ENCODE measurements at places on chromosomes 7 and 10.

- no peak for DNase-seq
Measured at GRCh38 chr7:67426654-67427053, 430.0 kb downstream of the TYW1 start.

DNA sequence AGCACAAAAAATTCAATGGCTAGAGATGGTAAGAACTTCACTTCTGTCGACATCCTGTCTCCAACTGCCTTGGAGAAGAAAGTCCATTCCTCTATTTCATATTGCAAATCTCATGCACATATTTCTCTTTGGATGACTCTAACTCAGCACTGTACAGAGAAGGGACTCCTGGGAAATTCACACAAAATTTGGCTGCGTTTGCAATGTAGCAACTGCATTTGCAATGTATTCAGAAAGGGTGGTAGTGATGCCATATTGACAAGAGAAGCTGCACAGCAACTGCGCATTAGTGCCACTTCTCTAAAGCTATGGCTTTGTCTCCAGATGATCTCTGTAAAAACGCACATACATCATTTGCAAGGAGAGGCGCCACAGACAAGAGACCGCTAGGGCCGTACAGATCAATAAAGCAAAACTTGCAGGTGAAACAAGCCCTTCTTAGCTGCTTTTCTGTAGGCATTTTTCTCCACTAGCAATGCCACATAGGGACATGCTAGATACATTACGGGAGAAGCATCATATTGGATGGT is 389.5 kb downstream of the TCERG1L start:
- DNase-seq = no peak

- DNase-seq = no peak
Measured at GRCh38 chr7:47326220-47326619, 255.7 kb downstream of the TNS3 start.

- DNase-seq = no peak
Measured at GRCh38 chr10:117366741-117367140, 8.5 kb downstream of the PDZD8 start.

DNA sequence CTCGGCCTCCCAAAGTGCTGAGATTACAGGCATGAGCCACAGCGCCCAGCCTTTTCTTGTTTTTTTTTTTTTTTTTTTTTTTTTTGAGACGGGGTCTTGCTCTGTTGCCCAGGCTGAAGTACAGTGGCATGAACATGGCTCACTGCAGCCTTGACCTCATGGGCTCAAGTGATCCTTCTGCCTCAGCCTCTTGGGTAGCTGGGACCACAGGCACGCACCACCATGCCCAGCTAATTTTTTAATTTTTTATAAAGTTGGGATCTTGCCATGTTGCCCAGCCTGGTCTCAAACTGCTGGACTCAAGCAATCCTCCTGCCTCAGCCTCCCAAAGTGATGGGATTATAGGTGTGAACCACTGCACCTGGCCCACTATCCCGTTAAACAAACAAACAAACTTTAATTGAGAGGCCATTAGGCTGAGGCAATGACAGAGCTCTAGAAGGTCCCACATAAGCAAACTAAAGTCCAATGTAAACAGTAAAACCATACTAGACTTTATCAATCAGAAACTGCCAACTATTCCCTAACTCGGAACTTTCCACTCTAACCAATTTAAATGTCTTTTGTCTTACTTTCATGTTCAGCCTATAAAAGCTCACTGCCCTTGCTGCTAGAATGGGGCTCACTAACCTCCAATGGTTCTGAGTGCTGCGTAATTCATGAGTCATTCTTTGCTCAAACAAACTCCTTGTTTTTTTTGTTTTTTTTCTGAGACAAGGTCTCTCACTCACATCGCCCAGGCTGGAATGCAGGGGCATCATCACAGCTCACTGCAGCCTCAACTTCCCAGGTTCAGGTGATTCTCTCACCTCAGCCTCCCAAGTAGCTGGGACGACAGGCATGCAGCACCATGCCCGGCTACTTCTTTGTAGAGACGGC is 1.9 kb downstream of the DHX32 start:
- no peak for DNase-seq

GRCh38 chr10:120931423-120931822 is 80.3 kb downstream of the WDR11 start:
- no peak for DNase-seq

DNA sequence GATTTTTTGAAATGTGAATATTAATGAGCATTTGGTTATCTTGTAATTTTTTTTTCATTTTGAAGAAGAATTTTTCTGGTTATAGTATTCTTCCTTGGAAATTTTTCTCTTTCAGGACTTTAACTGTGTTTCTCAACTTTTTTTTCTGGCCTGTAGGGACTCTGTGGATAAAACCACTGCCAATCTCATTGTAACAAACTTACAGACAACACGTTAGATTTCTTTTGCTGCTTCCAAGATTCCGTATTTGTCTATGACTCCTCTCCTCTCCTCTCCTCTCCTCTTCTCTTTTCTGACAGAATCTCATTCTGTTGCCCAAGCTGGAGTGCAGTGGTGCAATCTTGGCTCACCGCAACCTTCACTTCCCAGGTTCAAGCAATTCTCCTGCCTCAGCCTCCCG is 19.4 kb upstream of the ZNF92 start:
- DNase-seq = no peak

DNA sequence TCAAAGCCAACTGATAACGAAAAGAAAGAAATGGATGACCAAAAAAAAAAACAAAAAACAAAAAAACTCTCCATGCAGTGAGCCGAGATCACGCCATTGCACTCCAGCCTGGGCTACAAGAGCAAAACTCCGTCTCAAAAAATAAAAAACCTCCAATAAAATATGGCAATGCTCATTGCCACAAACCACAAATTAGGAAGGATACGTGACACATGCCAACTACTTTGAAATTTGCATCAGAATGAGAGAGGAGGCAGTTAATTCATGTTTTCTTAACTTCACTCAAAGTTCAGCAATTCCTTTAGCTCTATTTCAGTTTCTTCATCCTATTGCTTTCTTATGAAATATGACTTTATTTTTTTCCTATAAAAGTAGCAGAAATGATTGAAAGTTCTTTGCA is 398.1 kb upstream of the C7orf33 start:
- DNase-seq = no peak

DNA sequence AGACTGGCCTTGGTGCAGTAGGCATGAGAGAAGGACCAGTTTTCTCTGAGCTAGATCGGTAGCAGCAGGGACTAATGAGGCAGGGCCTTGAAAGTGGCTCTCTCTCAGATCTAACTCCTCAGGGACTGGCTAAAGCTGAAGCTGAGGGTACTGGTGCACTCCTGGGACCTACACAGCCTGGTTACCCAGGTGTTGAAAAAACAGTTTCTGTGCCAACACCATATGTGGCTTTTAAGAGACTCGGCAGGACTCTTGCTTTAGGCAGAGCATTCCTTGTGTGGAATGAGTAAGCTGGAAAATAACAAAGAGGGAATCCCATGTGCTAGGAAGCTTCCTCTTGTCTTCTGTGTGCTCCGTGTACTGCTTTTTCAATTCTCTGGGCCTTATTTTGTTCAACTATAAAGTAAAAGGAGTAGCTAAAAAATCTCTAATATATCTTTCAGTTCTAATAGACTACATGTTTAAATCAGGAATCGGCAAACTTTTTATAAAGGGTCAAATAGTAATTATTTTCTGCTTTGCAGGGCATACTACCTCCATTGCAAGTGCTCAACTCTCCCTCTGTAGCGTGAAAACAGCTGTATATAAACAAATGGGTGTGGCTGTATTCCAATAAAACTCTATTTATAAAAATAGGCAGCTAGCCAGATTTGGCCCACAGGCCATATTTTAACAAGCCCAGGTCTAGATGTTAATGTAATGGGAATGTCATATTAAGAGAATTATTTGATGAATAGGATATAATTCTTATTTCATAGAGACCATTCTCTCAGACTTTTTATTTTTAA is 186.1 kb upstream of the KAT6B start:
- no peak for DNase-seq

GRCh38 chr10:80760914-80761371 is 223.2 kb downstream of the SH2D4B start:
- DNase-seq = no peak

GRCh38 chr10:111801841-111802240 is 381.7 kb downstream of the GPAM start:
- DNase-seq = no peak

DNA sequence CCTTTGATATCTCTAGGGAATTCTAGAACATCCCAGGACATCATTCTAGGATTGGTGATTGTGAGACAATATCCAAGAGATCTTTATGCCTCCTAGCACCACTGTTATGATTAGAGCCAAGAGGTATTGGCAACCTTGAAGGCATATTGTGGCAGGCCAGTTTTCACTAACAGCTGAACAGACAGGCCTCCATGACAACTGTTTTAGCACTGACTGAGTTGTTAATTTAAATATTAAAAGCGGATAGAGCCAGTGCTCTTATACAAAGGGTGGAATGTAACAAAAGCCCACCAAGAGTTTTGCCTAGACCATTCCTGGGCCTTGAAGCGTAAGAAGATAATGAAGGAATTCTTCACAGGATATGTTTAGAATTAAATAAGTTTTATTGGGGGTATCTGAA is 131.9 kb downstream of the DGKB start:
- DNase-seq = no peak

DNA sequence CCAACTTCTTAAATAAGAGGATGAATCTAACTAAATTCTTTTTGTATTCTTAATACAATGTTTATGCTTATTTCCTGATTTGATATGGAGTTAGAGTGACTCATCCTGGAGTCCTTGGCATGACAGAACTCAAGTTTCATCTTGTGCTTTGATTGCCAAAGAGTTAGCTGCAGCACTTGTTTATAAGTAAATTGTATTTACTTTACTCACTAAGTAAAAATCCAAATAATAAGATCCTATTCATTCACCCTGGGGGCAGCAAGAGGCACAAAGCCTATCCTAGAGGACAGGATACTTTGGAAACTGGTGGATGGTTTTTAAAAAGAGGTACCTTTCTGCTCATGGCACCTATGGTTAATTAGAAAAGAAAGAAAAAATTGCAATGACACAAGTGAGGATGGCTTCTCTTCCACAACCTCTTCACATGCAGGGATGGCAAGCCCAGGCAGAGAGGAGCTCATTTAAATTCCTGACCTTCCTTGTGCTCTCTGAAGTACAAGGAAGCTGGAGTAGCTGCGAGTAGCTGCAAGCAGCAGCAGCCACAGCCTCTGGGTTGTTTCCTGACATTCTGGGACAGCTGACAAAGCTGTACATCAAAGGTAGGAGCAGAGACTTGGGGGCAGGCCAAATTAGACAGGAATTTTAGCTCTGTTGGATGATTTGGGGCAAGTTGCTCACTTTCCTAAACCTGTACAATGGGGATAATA is 28.5 kb upstream of the CROT start:
- DNase-seq = no peak

GRCh38 chr10:49585387-49585786 is 24.7 kb upstream of the SLC18A3 start:
- DNase-seq = no peak

DNA sequence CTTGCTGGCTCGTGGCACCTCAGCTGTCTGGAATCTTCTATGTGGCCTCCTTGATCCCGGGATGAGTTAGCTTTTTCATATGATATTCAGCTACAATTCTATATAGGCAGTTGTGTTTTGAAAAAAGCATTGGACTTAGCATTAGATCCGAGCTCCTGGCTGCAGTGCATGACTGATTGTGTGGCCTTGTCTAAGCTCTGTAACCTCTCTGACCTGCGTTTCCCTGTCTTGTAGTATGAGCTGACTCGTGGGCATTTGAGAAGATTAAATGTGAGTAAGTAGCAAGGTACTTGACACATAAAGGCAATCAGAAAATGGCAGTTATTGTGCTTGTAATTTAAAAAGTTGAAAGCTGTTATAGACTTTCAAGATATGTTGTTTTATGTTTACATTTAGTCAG is 85.9 kb downstream of the CCNY start:
- DNase-seq = no peak

- DNase-seq = peak; percentile 73
Measured at GRCh38 chr7:100675581-100676350, 2.2 kb downstream of the GNB2 start.

- DNase-seq = no peak
Measured at GRCh38 chr10:22719406-22720042, 5.1 kb upstream of the PIP4K2A start.

DNA sequence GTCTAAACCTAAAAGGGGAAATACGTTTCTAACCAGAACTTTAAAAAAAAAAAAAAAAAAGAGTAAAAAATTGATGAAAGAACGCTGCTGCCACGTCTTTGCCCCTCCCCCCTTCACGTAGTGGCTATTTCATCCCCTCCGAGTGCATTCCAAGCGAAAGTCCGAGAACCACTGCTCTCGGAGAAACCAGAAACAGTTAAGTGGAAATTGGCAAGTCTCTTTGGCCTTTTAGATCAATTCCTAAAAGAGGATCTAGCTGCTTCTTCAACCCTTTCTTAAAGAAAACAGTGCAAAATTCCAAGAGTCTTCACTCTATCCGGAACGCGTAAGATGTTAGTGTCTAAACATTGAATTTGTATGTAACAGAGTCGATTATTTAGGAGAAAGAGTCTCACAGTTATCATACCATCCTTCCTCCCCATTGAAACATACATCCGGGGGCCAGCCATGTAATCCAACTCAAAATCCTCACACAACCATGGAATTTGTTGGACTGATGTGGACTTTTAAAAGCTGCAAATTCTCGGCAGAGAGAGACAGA is 1.1 kb downstream of the P4HA1 start:
- DNase-seq = no peak

DNA sequence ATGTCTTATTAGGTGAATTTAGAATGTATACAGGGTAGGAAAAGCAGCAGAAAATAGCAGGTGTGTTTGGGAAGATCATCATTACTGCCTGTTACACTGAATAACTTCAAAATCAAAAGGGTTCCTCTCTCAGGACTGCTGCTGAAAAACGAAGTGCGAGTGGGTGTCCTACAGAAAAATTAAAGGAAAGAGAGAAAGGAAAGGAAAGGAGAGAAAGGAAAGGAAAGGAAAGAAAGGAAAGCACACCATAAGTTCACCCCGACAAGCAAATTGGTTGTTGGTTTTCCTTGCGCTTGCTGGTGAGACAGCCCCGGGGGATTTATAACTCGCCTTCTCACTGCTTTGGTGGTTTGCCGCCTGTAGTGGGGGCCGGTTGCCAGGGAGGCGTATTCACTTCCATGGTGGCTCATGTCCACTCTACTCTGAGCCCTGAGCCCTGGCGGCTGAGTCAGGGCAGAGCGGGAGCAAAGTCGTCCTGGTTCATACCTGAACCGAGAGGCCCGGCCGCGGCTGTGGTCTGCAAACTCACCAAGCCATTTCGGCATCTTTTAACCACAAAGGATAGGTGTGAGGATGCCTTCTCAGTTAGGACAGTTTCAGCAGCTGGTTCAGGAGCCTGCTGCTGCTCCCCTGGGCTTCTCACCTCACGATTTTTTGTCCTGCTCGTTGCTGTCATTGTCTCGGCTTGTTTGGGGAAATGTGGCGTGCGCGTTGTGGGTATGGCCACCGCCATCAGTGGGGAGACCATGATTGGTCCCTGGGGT is 26.1 kb downstream of the INPP5A start:
- DNase-seq = no peak

- DNase-seq = no peak
Measured at GRCh38 chr10:24418532-24418931, 209.6 kb downstream of the KIAA1217 start.

DNA sequence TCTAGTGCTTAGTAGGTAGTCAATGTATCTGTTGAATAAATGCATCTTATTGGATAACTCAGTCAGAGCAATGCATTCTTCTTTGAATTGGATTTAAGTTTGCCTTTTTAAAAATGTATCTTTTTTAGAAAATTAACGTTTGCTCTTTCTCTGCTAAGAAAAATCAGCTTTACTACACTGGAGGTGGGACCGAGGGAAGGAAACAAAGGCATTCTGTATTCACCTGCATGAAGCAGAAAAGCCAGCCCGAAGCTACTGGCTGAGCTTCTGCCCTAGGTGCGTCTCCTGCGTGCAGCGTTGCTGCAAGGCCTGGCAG is 22.2 kb upstream of the ITGB1 start:
- DNase-seq = no peak

GRCh38 chr7:6500691-6501090 is 50.6 kb downstream of the GRID2IP start:
- no peak for DNase-seq
